ENCODE measurements at places on chromosomes 2 and 18.
A peak's percentile ranks its signal among the peaks of the same experiment; 100 is the strongest.

GRCh38 chr2:31237348-31238017 lies 3.5 kb downstream of the EHD3 start:
- no peak for DNase-seq

DNA sequence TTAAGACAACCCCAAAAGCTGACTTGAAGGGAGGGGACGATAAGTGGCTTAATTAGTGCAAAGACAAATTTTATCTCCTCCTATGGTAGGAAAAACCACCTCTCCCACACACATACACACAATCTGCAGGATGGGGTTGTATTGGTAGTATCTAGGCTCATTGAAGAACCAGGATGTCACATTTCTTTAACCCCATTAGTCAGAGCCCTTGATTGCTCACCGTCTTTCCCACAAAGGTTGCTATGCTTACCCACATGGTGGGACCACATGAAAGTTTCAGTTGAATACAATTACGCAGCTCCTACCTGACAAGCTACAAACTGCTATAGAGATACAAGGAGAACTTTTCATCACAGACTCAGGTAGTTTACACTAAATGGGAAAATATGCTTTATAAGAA lies 765.0 kb upstream of the CELF4 start:
- DNase-seq = no peak

DNA sequence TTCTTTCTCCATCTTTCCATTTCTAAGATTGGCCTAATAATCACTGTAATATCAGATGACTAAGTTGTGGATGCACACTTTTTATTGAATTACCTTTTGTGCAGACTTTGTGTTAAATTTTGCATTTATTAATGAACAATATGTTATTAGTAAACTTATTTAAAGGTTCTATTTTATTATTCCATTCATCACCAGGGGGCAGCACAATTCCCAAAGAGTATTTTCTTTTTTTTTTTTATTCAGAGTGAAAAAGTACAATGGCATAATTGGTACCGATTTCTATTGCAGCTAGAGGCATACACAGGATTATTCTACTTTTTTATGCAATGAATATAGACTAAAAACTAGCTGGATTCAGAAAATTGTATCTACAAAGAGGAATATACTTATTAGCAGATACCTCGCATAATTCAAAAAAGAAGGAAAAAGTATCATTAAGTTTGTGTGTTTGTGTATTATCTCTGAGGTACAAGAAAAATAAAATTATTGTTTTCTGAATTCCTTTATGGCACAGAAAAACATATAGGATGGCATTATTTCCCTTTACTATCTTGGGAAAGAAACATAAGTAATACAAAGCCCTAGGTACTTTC lies 390.6 kb downstream of the ERBB4 start:
- DNase-seq = no peak

- no peak for DNase-seq
Observed at GRCh38 chr18:27848336-27848735, 328.6 kb downstream of the CDH2 start.

GRCh38 chr2:63862806-63863205 lies 21.1 kb downstream of the UGP2 start:
- DNase-seq = no peak

DNA sequence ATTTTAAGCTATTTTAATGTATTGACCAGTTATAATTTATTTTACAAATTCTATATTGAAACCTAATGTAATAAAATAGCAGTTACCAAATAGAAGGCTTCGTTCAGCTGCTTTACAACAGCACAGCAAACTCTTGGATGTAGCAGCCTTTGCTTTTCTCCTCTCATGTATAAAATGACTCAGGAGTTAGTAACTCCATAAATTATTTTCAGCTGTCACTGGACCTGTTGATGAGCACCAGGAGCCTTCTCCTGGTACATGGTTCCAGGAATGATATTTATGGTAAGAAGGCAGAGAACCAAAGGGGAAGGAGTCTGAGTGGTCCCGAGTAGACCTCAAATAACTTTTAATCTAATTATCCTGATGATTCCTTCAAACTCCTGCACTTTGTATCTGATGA lies 256.4 kb upstream of the NETO1 start:
- no peak for DNase-seq

DNA sequence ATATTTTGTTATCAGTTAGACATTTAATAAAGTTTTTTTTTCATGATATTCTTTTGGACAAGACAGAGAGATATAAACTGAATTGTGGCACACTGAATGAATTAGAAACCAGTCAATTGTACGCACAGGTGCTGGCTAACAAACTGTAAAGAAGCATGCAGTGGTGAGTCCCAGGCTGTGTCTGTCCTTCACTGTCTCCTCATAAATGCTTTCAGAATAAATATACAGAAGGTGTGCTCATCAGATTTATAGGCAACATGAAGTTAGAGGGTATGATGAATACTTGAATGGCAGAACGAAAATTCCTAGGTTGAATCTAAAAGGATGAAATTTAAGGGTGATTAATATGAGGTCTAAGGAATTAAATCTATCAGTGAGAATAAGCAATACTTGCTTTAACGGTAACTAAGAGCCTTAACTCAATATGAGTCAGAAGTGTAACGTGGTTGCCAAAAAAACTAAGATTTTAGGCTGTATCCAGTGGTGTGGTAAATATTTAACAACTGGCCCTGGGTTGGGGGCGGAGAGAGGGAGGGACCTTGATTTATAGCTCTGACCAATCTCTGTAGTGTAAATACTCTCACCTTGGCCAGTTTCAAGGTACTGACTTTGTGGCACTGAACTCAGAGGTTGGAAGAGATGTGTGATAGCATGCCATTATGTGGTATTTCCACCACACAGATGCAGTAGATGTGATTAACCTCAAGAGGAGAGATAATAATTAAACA lies 41.9 kb upstream of the AAK1 start:
- no peak for DNase-seq

DNA sequence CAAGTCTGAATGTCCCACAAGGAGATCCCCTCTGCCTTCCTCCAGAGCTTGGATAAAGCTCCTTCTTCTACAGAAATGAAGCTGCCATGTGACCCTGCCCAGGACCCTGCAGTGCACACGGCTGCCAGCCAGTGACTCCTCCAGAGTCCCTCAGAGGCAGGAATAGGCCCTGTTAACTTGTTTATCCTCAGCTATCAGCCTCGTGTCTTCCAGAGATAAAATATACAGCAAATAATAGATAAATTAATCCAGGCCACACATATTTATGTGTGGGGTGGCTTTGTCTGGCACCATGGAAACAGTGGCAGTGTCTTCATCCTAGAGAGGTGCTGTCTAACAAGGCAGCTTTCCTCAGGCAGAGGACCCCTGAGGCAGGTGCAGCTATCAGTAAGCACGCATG lies 66.7 kb downstream of the TMEM18 start:
- no peak for DNase-seq

GRCh38 chr18:4352746-4353551 lies 102.2 kb downstream of the DLGAP1 start:
- no peak for DNase-seq

DNA sequence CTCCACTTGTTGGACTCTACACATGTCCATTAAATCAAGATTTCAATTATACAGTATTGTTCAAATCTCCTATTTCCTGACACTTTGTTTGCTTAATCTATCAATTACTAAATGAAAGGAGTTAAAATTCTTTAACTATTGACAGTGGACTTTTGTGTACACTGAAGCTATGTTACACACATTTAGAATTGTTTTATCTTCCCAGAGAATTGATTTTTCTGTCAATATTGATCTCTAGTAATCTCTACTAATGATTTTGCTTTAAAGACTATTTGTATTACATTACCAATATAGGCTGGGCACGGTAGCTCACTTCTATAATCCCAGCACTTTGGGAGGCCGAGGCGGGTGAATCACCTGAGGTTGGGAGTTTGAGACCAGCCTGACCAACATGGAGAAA lies 215.7 kb downstream of the WDPCP start:
- no peak for DNase-seq

DNA sequence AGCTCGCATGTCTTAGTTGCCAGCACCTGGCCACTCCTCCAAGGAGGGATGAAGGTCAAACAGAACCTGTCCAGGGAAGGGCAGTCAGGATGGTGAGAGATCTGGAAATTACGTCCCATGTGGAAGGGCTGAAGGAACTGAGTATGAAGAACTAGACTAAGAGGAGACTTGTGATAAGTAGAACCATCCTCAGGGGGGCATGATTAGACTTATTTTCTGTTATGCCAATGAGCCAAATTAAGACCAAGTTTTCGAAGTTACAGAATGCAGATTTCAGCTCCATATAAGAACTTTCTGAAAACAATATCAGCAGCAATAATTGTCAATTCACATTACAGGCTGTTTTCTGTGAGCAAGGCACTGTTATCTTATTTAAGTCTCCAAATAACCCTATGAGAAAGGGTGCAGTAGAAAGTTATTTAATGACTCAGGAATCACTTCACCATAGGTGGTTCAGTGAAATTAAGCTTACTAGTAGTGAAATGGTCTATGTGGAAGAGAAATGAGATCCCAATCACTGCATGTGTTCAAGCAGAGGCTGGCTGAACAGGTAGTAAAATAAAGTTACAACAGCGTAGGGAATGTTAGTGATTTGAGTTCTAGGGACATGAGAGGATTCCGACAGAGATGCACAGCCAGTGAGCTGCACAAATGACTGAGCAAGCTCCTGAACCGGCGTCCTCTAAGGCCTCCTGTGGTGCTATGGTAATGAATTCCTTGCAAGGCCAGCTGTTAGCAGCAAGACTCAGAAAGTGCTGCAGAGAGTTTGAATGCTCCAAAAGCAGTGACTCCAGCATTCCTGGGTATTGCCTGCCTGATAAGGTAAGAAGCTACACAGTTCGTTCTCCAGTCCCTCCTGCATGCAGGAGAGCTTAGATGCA lies 4.5 kb upstream of the DYM start:
- DNase-seq = no peak

DNA sequence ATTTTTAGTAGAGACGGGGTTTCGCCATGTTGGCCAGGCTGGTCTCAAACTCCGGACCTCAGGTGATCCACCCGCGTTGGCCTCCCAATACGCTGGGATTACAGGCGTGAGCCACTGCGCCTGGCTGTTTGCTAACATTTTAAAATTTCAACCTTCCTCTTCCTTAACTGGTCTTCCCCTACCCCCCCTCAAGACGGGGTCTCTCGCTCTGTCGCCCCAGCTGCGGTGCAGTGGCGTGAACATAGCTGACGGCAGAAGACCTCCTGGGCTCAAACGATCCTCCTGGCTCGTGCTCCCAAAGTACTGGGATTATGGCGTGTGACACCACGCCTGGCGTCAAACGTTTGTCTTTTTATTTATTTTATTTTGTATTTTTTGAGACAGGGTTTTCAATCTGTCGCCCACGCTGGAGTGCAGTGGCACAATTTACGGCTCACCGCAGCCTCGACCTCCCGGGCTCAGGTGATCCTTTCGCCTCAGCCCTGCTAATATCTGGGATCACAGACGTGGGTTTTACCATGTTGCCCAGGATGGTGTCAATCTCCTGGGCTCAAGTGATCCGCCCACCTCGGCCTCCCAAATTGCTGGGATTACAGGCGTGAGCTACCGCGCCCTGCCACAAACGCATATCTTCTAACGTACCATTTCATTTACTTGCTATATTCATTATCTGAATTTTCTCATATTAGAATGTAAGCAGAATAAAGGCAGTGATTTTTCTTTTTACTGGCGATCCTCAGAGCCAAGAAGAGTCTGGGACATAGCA lies 984 bp upstream of the MSH2 start:
- no peak for DNase-seq

GRCh38 chr18:63570721-63571120 lies 16.4 kb upstream of the SERPINB13 start:
- no peak for DNase-seq

DNA sequence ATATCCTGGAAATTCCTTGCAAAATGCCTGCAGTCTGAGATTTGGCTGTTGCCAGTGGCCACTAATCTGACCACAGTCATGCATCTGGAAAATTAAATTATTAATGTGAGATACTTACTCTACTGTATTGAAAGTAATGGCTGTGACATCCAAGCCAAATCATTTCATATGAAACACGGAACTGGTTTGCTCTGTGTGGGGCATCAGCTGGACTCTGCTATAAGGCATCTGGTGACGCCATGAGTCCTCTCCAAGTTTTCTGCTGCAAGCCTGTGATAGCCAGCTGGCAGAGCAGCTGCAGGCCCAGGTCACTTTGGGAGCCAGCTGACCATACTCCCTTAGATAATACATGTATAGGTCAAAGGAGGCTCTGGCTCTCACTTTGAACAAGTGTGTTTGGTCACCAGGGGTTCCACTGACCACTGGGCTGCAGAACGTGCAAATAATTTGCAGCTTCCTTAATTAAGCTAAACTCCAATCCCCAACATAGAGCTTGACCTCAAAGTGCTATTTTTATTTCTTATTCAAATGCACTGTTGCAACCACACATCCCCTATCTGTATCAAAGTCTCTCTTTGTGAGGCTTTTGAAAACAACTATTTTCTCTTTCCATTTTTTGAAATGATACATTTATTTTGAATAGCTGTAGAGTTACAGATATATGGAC lies 152.9 kb downstream of the NCKAP5 start:
- no peak for DNase-seq

DNA sequence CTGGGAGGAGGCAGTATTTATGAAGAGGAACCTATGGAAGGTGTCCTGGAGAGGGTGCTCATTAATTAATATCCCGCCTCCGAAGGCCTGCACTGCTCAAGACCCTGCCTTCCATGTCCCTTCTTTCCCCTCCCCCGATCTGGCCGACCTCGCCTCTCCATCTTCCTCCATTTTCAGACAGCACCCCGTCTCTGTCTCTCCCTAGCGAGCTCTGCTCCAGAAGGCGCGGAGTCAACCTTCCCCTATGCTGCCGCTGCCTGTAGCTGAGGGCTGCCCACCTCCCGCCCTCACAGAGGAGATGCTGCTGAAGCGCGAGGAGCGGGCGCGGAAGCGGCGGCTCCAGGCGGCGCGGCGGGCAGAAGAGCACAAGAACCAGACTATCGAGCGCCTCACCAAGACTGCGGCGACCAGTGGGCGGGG lies 1.1 kb upstream of the WBP1 start:
- DNase-seq = no peak

DNA sequence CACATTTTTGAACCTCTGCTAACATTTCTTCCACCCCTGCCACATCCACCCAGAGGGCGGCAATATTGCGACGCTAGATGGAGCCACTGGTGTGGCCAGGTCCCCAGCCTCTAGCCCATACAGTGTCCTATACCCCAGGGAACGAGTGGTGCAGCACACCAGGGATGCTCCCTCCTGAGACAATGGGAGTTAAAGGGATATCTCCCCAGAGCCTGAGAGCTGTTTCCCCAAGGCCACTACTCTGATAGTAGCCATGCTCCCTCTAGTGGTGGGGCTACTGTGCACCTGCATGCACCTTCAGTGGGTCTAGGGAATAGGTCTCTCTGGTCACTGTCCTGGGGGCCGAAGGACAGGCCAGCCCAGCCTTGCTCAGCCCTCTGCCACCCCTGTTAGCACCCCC lies 336.4 kb upstream of the FSHR start:
- DNase-seq = peak; percentile 7

DNA sequence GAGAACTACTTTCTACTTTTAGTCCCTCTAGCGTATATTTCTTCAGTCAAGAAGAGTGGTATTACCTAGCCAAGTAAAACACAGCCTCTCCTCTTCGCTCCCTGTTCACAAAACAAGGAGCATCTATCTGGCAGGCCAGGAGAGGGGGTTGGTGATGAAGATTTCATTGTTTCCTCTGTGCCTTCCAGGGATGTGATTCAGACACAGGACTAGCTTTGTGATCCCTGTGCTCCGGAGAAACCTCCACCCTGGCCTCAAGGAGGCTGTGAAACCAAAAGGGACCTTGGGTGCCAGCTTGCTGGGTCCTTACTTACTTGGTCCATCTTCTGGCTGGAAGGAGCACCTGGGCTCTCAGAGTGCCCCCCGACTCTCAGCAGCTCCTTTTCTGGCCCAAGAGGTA lies 5.7 kb downstream of the RHOB start:
- DNase-seq = peak; percentile 60

All from head of caudate nucleus (tissue), 42 donors.